ENCODE measurements at places on chromosomes 2 and 18.

DNA sequence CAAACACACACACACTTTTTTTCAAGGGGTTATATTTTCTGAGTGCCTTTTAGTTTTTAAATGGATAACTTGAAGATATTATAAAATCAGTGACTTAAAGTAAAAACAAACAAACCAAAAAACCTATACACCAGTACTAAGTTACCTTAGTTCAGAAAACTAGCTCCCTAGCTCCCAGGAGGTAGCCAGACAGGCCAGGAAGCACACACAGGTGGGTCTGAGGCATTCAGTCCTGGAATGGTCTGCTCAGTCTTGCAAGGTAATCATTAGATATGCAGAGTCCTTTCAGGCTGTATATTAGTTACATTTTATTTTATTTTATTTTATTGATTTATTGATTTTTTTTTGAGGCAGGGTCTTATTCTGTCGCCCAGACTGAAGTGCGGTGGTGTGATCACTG lies 10.7 kb upstream of the DYNC2LI1 start:
- no peak for DNase-seq

DNA sequence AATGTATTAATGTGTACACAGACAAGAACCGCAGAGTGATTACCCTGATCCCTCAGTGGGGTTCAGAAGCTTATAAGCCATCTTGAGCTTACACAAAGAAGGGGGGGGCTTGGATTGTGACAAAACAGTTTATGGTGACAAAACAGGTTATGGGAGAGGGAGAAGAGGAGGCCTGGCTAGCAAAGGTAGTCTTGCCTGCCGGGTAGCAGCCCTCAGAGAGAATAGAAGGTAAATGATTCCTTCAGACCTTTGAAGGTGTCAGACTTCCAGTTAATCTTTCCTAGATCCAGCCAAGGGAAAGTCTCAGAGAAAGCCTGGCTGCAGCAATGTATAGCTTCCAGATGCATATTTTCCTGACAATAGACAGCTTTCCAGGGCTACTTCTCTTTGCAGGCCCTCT lies 44.6 kb upstream of the RAPH1 start:
- DNase-seq = no peak

GRCh38 chr2:169716938-169717690 lies 16.5 kb upstream of the KLHL23 start:
- DNase-seq = peak; percentile 6

DNA sequence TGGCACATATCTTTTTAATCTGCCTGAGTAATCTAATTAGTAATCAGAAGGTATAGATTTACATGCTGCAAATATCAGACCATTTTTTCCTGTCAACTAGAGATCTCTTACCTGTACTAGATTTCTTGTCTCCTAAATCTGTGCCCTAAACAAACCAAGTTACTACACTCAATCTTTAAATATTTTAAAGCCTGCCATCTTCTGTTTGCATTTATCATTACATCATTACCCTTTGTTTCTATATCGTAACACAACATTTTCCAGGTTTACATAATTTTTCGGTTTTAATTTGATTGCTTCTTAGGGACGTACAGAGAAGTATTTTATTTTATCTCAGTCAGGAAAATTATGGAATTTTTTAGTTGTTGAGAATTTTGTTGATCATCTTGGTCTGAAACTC lies 25.7 kb downstream of the PSMA8 start:
- DNase-seq = peak; percentile 7

GRCh38 chr18:2907550-2908135 lies 60.8 kb downstream of the EMILIN2 start:
- DNase-seq = no peak

- DNase-seq = no peak
Measured at GRCh38 chr2:231353469-231353868, 42.0 kb upstream of the B3GNT7 start.

- DNase-seq = peak; percentile 96
Measured at GRCh38 chr2:226478109-226478809, 321.4 kb downstream of the IRS1 start.

- DNase-seq = no peak
Measured at GRCh38 chr2:181574321-181574720, 82.6 kb downstream of the CERKL start.

DNA sequence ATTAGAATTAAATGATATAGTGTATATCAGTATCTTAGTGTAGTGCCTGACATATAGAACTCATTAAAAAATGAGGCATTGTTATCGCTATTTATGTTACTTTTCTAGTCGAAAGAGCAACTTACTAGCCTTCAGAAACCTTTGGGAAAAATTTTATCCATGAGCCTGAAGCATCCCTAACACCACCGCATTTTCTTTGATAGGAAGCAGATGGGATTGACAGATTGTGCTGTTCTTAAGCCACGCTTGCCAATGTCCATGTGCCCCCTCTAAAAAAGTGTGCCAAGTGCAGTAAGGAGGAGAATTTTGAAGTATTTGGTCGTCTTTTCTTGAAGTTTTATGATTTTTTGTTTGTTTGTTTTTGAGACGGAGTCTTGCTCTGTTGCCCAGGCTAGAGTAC lies 29.1 kb downstream of the PPM1B start:
- DNase-seq = no peak

DNA sequence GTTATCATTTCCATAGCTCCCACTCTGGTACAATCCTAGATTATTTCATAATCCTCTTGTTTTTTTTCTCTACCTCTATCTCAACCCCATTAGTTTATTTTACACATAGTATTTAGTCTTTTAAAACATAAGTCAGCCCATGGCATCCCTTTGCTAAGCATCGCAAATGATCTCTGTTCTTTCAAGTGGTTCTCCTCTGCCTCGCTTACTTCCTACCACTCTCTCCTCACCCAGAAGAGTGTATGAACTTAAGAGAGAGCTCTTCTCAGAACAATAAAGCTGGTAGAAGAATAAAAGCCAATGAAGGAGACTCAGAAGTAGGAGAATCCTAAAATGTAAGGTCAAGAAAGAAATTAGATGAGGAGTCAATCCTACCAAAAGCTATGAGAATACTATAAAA lies 12.2 kb upstream of the ITPRID2 start:
- no peak for DNase-seq

DNA sequence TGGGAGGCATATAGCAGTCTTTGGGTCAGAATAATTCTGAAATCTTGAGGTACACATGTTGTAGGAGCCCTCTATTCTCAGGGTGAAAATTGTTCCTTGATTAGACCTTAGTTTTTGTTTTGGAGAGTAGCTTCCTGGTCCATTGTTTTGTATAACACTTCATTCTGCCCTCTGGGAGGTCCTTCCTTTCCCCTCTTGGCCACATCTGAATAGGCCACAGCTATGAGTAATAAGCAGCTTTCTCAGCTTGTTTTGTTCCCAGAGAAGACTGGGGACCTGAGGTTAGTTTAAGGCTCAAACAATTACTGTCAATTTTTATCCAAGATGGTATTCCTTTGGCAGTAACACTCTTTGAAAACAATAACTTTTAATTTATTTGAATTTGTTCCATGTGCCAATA lies 72.6 kb upstream of the NOL4 start:
- no peak for DNase-seq

- no peak for DNase-seq
Measured at GRCh38 chr2:226307487-226308322, 491.9 kb downstream of the IRS1 start.

DNA sequence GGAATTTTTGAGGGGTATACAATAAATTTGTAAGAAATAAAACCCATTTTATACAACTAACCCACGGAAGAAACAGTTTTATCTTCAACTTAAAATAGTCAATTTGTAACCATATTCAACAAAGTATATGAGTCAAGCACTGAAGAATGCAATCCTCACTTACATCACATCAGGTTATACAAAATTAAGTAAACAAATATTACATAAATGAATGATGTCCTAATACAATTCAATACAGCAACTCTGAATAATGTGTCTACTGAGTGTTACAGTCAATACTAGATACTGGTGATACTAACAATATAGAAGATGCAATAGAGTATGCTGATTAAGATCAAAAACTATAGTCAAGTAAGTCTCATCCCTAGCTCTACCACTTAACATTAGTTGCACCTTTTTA lies 58.6 kb downstream of the FANCL start:
- DNase-seq = peak; percentile 5

GRCh38 chr2:40666398-40666797 lies 214.5 kb upstream of the SLC8A1 start:
- peak; percentile 2 for DNase-seq

DNA sequence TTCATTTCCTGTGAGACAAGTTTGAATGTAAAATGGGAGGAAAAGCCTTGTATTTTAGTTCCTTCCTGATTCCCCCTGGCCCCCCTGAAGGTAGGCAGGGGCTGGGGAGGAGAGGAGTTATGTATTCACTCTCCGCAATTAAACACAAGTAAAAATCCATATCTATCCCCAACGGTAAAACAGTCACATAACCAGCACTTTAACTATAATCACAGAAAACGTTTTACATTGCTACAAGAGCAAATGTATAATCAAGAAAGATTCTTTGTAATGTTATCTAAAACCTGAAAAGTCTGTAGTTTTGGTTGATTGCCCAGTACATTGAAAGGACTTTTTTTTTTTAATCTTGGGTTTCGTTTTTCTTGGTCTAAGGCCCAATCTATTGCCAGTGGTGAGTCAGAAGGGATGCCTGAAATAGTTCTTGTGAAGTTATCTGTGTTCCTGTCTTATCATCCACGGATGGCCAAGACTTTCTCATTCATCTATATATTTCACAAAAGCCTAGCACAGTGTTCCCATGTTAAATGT lies 34.5 kb upstream of the CCNYL1 start:
- DNase-seq = peak; percentile 73

- peak; percentile 43 for DNase-seq
Measured at GRCh38 chr2:223113161-223113560, 61.2 kb downstream of the KCNE4 start.

DNA sequence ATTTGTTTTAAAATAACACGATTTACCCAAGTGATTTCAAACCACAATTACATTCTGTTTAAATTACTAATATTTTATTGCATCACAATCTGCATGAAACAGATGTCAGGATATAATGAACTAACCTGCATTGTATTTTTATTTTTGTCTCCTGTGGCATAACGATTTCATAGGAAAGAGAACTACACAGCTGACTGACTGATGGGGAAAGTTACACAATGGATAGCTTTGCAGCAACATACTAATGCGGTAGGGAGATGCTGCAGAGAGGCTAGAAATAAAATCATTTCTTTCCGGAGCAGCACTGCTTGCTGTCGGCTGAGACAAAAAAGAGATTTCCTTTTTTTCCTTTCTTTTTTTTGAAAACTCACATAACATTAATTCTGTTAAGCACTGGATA lies 36.9 kb downstream of the SCN1A start:
- peak; percentile 87 for DNase-seq

GRCh38 chr18:38851526-38851925 lies 1285.9 kb upstream of the CELF4 start:
- no peak for DNase-seq

- DNase-seq = no peak
Measured at GRCh38 chr2:191629001-191629453, 48.9 kb upstream of the NABP1 start.

GRCh38 chr18:64082054-64082453 lies 66.8 kb downstream of the LINC00305 start:
- no peak for DNase-seq

DNA sequence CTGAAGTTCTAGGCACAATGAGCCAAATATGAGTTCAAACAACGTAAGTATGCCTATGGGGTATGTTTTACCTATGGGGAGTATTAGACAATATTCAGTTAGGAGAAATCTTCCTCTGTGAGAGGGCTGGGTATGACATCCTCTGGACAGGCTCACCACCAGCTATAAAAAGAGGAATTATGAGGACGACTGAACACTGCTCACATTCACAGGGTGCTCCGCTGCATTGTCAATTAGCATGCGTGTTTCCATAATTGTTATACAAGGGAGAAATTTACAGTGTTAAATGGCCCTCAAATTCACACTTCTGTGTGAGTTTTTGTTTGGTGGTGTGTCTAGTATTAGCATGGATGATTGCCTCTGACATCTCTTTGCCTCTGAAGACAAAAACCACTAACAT lies 700.4 kb downstream of the BCL11A start:
- DNase-seq = no peak

GRCh38 chr18:76364282-76365259 lies 130.5 kb downstream of the ZNF516 start:
- no peak for DNase-seq

GRCh38 chr2:148545390-148546256 lies 98.9 kb upstream of the EPC2 start:
- DNase-seq = no peak

DNA sequence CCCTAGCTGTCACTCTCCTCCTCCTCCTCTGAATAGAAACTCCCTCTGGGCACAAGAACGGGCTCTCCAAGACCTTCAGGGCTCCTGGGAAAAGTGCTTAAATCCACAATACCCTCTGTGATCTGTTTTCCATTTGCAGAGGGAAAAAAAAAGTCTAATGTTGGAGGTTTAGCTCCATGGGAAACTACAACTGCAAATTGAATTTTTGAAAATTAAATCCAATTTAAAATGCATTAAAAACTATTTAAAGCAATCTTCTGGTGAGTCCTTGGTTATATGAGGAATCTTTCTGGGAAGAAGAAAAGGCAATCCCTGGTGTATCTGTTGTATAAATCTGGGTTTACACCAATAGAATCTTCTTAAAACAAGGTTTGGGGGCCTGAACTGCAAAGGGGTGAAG lies 64.3 kb downstream of the NCKAP5 start:
- no peak for DNase-seq

GRCh38 chr2:96509847-96510230 lies 4.7 kb upstream of the NEURL3 start:
- no peak for DNase-seq

- no peak for DNase-seq
Measured at GRCh38 chr18:63570721-63571120, 16.4 kb upstream of the SERPINB13 start.

DNA sequence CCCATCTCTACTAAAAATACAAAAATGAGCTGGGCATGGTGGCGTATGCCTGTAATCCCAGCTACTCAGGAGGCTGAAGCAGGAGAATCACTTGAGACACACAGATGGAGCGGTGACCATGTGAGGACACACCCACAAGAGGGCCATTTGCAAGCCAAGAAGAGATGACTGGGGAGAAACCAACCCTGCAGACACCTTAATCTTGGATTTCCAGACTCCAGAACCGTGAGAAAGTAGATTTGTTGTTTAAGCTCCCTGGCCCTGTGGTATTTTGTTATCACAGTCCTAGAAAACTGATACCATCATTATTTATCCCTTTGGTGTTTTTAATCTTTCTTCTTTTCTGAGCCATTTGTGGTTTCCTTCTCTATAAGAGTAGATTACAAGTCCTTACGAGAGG lies 88.6 kb upstream of the ID2 start:
- DNase-seq = no peak

- DNase-seq = no peak
Measured at GRCh38 chr2:191303140-191304005, 58.2 kb downstream of the MYO1B start.

Data from fibroblast of mammary gland (primary cell).